ENCODE measurements at places on chromosomes 5 and 9. TPM values are rescaled to one million over a fixed set of nuclear protein-coding genes. Genes with fewer than 3 reads are reported as not detected.

Gene CNTNAP3B
- total RNA-seq: 2.9 TPM

- no peak for DNase-seq
Observed at GRCh38 chr5:180070756-180071530, 616 bp downstream of the RNF130 start.

DNA sequence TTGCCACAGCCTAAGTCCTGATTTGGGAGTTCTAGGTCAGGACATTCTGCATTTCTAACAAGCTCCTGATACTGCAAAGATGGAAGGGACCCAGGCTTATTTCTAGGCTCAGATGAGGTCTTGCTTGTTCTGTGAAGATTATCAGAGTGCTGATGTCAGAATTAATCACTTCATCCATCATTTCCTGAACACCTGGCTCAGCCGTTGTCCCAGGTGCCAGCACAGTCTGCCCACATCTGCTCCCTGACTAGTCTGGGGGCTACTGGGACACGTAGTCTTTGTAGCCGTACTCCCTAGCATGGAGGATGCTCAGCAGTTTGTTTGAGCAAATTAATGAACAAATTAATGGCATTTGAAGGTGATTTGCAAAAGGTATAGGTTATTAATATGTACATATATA, 17.9 kb upstream of the SPINK4 start:
- DNase-seq: no peak

GRCh38 chr9:68847765-68848164, 142.7 kb downstream of the PIP5K1B start:
- no peak for DNase-seq

- no peak for DNase-seq
Observed at GRCh38 chr9:74073897-74074296, 423.2 kb upstream of the RORB start.

Gene EIF4EBP3
- 8.9 TPM for total RNA-seq

Gene AQP3
- total RNA-seq: 2.6 TPM

Gene NR2F1-AS1
- total RNA-seq: 2.1 TPM

- DNase-seq: no peak
Observed at GRCh38 chr5:67405755-67406154, 209.2 kb upstream of the CD180 start.

DNA sequence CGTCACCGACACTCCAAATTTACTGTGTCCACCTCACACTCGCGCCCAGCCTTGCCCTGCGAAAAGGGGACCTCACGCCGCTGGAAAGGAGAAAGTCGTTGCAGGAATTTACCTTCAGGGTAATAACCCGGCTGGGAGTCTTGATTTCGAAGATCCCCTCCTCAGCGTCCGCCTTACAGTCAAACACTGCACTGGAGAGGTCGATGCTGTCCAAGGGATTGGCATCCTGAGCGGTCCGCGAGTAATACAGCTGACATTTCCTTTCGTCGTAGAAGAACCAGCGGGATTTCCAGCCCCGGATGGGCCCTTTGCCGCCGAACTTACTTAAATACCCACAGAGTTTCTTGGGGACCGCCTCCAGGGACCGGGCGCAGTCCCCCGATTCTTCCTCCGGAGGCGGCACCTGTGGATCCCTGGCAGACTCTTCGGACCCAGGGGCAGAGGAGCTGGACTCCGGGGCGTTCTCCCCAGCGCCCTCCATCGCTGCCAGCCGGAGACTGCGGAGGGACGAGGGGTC, 330 bp downstream of the TBC1D2 start:
- no peak for DNase-seq

Gene CDH10
- not detected for total RNA-seq

GRCh38 chr9:119052339-119053030, 316.8 kb downstream of the BRINP1 start:
- no peak for DNase-seq

Gene HTR1A
- 3.8 TPM for total RNA-seq

DNA sequence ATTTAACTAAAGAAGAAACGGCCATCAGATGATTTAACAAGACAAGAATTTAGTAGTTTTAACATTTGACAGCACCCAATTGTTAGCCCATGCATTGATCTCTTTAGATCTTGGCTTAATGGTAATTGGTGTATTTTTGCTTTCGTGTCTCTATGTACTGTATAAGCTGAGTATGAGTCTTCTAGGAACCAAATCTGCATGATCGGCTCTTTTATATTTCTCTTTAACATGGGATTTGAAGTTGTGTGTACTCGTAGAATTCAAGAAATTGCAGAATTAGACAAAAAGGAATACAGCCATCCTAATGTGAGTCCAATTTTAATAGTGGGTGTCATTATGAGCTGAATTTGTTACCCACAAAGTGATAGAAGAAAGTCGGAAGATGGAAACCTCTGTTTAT, 438.9 kb upstream of the WWC1 start:
- no peak for DNase-seq

DNA sequence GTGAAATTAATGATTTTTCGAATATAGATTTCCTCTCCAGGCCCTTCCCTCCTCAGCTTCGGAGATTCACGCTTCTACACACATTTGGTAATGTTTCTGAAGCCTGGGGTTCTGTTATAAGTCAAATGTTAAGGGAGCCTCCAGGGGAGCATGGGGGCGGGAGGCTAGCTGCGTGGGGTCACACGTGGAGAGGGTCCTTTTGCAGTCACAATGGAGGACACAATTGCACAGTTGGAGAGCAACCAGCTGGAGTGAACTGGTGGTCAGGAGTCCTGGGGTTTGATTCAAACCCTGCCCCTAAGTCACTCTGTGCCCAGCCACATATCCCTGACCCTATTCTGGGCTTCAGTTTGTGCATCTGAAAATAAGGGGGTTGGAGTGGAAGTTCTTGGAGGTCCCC, 481.4 kb downstream of the CDK5RAP2 start:
- DNase-seq: no peak

DNA sequence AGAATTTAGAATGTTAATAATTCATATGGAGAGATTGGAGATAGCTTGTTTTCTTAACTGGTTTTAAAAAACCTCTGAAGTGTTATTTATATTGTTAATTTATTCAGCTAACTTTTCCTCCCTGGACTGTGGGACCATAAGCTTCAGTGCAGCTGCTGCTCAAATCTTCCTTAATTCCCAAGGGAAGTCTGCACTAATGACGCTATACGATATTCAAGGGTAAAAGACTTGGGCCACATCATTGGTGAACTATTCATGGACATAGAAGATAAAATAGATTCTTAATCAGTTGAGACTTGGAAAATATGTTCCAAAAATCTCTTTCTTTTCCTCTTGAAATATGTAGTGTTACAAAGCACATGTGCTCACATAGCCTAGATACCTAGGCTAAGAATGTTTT, 31.1 kb upstream of the GAS1 start:
- no peak for DNase-seq

DNA sequence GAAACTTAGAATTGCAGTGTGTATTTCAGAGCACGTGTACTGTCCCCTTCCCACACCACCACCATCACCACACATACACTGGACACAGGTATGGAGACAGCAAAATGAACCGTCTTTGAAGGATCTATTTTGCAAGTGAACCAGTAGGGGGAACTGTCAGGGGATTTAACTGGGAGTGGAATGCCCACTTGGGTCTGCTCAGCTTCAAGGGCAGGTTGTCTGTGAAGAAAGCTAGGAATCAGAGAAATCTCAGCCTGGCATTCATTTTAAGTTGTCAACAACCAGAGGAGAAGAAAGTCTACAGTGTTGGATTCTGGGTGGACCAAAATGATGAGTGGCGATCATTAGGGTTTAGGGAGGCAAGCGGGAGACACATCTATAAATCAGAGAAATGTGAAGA, 147.0 kb downstream of the DCP2 start:
- no peak for DNase-seq

DNA sequence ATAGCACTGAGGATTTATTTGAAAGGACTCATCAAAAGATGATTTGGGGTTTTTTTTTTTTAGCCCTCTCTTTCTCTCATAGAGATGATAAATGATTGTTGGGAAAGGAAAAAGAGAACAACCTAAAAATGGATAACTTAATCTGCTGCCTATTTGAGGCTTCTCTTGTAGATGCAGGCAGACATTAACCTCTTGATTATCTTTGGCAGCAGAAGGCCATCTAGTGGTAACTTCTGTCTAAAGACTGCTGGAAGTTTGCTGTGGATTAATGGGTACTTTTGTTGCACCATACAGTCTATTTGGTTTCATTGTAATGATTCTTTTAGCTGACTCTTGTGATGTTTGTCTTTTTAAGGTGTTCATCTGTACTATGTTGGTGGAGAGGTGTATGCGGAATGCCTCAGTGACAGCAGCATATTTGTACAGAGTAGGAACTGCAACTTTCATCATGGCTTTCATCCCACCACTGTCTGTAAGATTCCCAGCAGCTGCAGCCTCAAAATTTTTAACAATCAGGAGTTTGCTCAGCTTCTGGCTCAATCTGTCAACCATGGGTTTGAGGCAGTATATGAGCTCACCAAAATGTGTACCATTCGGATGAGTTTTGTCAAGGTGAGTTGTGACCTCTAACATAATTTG, 18.8 kb downstream of the SMIM32 start:
- no peak for DNase-seq

DNA sequence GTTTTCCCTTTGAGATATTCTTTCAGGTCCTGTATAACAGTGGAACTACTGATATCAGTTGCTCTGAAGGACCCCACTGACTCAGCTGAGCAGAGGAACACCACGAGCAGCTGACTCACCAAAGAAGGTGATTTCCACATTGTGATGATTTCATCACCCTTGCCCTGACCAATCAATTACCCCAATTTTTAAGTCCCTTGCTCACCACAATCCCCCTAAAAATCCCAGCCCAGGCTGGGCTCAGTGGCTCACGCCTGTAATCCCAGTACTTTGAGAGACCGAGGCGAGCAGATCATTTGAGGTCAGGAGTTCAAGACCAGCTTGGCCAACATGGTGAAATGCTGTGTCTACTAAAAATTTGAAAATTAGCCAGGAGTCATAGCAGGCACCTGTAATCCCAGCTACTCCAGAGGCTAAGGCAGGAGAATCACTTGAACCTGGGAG, 125.3 kb upstream of the ABCA1 start:
- no peak for DNase-seq

Gene CDH18
- 0.32 TPM for total RNA-seq

DNA sequence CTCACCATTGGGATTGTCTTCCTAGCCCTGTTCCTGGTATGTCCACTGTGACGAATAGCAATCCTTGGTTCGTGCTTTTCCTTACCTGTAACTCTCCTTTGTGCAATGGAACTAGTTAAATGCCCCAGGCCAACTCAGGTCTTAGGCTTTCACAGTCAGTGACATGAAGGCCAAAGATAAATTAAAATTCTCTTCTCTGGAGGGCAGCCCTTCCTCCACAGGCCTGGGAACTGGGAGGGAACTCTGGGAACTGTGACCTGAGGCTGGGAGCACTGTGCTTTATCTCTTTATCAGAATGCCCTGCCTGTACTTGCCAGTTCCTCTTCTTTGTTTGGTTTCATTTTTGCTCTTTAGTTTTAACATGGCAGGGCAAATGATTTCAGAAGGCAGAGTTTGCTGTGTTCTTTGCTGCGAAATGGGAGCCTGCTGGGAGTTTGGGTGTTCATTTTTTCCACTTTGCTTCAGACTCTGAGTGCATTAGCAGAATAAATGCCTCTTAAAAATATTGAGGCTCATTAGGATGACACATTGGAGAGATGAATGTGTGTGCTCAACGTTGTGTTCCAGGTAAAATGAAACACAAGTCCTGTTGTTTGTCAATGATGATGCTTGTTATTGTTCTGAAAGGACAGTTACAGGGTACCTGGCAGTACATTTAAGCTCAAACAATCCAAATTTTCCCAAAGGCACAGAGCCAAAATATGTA, 118.1 kb downstream of the NUDT12 start:
- no peak for DNase-seq

DNA sequence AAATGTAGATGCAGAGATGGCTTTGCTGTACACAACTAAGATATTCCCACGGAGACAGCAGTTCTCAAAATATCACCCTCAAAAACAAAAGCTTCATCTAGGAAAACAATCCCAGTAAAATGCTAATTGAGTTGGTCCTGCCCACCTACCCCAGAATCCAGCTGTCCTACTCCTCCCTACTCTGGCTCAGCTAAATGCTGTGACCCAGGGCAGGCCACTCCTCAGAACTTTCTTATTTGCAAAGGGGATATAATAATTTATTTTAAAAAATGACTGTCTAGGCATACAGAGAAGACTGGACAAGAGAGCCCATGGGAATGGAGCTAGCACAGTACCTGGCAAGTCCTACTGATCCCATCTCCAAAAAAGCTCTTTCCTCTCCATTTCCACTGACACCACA, 162.3 kb downstream of the CRB2 start:
- DNase-seq: no peak

Gene CIZ1
- 107 TPM for total RNA-seq

Gene RANBP6
- 18.4 TPM for total RNA-seq

- no peak for DNase-seq
Observed at GRCh38 chr5:116640236-116640635, 65.6 kb upstream of the SEMA6A start.

DNA sequence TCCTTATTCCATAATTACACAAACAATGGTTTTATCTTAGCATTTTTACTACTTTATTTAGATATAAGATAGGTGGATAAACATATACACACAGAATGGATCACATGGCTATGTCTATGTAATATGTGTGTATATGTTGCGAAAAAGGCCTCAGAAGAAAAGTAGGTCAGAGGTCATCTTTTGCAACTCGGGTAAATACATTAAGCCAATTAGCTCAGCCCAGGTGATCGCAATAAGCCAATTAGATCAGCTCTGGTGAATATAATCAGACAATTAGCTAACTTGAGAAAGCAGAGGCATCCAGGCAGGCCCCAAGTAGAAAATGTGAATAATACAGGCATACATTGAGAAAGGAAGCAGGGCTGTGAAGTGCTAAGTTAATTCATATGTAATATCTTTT, 24.3 kb downstream of the SLCO4C1 start:
- DNase-seq: no peak

DNA sequence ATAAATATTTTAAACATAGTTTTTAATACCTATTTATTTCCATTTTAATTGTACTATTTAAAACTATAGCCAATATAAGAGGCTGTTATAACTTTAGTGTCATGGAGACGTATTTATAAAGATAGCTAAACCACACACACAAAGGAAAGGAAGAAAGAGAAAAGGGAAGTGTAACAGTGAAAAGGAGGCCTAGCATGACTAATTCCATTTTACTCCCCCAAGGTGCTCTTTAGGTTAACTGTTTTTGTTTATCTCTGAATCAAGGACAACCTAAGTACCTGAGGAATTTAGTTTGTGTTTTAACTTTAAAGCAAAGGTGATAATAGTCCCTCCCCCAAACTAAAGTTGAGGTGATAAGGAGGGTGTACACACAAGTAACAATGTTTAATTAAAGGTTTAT, 1188.9 kb upstream of the C9orf72 start:
- DNase-seq: no peak

Data from H1 (cell line).